Thoracic aorta (tissue), 2 donors: ENCODE measurements at places on chromosomes 7 and 10. TPM values are rescaled to one million over a fixed set of nuclear protein-coding genes. Genes with fewer than 3 reads are reported as not detected.

GRCh38 chr10:57457972-57458512 lies 809.7 kb downstream of the IPMK start:
- no peak for DNase-seq

Gene CABCOCO1
- not detected for total RNA-seq

DNA sequence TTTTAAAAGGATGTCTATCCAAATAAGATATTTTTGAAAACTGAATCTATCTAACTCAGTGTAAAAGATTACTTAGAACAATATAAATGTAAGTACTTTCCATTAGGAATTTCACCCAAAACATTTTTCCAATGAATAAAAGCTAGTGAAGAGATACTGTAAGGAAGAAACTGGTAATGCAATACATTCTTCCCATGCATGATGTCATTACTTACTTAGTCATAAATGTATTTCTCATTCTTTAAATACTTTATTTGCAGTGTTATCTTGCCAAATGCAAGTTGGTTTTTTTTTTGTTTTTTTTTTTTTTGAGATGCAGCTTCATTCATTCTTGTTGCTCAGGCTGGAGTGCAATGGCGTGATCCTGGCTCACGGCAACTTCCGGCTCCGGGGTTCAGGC lies 265.6 kb downstream of the PHF14 start:
- no peak for DNase-seq

DNA sequence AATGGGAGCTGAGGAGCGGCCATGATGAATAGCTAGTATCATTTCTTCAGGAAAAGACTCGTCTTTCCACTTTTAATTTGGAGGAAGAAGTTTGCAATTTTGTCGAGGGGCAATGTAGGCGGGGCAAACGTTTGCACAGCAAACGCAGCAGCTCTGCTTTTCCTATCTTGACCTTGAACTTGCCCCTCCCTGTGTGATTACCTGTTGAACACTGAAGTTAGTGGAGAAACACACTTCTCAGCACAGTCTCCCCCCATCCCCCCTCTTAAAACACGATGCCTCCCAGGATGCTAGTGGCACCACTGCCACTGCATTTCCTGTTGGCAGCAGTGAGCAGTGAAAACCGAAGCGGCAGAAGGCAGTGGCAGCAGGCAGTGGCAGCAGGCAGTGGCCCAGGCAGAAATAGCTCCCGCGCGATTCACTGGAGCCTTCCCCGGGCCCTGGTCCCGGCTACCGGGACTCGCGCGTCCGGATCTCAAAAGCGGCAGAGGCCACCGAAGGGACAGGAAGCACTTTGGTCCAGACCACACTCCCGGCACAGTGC lies at the start of gene EPDR1:
EPDR1 (plus strand) TSS at position 336 of the 544 bp plus-strand sequence. CDS start 300 bp downstream, outside the sequence.
- DNase-seq, result no peak

DNA sequence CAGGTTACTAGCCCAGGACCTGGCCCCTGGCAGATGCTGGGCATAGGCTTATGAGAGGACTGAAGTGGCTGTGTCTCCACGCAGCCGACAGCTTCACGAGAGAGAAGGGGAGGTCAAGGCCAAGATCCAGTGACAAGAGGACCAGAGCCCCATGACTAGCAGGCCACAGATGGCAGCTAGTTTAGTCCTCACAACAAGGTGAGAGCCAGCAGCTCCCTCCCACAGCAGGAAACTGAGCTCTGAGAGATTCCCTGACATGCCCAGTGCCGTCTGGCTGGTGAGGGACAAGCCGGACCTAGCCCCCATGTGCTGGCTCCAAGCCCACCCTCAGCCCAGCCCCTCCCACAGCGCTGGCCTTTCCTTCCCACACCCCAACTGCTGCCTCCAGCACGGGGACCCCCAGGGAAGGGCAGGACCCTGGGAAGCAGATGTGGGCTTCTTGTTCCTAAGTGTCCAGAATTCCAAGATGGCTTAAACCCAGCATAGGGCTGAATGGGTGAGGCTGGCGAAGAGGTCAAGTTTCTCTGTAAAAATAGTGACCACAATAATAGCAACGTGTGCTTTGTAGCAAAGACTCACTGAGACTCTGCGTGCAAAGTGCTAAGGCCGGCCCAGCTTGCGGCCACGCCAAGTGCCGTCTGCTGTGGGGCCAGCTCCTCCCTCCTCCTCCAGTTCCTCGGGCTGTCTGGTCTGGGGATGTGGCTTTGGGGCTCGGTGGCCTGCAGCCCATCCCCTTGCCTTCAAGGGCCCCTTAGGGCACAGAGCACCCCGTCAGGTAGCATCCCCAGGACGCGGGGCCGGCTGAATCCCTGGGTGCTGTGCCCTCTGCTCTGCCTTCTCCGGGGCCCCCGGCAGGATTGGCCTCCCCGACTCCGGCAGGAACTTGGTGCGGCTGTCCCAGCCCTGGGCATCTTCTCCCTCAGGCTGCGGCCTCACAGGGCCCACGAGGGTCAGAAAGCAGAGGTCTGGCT lies 7.8 kb upstream of the FAM20C start:
- DNase-seq, result no peak

Gene SLC18A2
- total RNA-seq, result 1.8 TPM

GRCh38 chr10:52653263-52653909 lies 119.2 kb downstream of the MBL2 start:
- no peak for DNase-seq

GRCh38 chr10:5457741-5458140 lies 41.6 kb downstream of the CALML5 start:
- DNase-seq, result no peak

DNA sequence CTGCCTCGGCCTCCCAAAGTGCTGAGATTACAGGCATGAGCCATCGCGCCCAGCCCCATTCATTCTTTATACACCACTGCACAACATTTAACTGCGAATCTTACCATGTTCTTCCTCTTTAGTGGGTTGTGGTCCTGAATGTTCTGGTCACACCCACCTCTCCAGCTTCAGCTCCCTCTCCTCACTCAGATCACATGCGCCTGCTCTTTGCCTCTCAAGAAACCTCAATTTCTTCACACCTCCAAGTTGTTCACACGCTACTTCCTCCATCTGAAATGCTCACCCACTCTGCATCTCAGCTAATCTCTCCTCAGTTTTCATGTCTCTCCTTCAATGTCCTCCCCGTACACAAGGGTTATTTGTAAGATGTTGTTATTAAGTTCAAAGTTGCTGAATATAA lies 2.4 kb upstream of the PRR15 start:
- DNase-seq, result no peak

GRCh38 chr7:28579571-28579970 lies 167.3 kb downstream of the CREB5 start:
- no peak for DNase-seq

- DNase-seq, result no peak
Observed at GRCh38 chr10:77264107-77264506, 373.5 kb downstream of the KCNMA1 start.

Gene FOXP2
- total RNA-seq, result 17.6 TPM

Gene ARID5B
- 60.7 TPM for total RNA-seq

Gene FAM25A
- total RNA-seq, result not detected

Gene OR2A5
- not detected for total RNA-seq

Gene DCLRE1C
- total RNA-seq, result 6.9 TPM

- DNase-seq, result no peak
Observed at GRCh38 chr10:104084482-104085142, 1.1 kb downstream of the COL17A1 start.

Gene CPEB3
- total RNA-seq, result 6.8 TPM

GRCh38 chr10:118961436-118961835 lies 68.1 kb upstream of the NANOS1 start:
- no peak for DNase-seq

Gene RAB19
- total RNA-seq, result not detected

GRCh38 chr10:79176052-79176501 lies 107.3 kb downstream of the ZMIZ1 start:
- no peak for DNase-seq

Gene SEMA3E
- total RNA-seq, result 3.4 TPM

DNA sequence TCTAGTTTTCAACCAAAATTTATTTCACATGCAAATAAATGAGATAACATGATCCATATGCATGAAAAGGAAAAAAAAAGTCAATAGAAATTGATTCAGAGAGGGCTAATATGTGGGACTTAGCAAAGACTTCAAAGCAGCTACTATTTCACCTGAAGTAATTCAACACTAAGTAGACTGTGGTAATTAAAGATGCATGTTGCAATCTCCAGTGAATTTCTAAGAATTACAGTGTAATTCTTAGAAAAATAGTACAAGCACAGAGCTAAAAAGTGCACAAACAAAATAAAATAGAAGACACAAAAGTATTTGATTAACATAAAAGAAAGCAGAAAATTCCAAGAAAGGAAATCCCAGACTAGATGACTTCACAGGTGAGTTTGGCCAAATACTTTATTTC lies 25.7 kb downstream of the GPR22 start:
- no peak for DNase-seq

Gene FBXO24
- not detected for total RNA-seq

GRCh38 chr7:22582863-22583622 lies 83.1 kb upstream of the STEAP1B start:
- DNase-seq, result no peak

- DNase-seq, result no peak
Observed at GRCh38 chr7:100888988-100889750, at the start of gene UFSP1. Gene UFSP1, minus strand, starts transcription at chr7:100889715. Its CDS starts 444 bp downstream, at chr7:100889271.

DNA sequence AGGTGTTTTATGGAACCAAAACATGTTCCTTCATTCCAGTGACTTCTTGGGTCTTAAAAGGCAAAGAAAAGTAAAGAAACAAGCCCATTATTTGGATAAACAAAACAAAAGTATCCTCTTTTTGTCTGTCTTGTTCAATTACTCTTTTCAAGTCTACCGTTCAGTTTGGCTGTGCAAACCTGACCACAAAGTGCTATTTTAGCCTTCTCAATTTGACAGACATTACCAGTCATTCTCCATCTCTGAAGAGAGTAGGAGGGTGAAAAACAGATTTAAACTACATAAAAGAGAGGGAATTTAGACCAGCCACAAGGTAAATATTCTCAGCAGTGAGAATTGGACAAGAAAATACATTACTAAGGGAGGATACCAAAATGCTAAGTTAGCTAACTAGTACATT lies 145.2 kb downstream of the GRM3 start:
- DNase-seq, result no peak

GRCh38 chr7:119046068-119046467 lies 821.6 kb downstream of the ANKRD7 start:
- no peak for DNase-seq

Gene CRHR2
- not detected for total RNA-seq

Gene OPN1SW
- not detected for total RNA-seq

GRCh38 chr7:82506208-82506607 lies 62.6 kb upstream of the CACNA2D1 start:
- DNase-seq, result no peak

GRCh38 chr10:71112138-71112785 lies 100.1 kb upstream of the UNC5B start:
- no peak for DNase-seq

GRCh38 chr7:49771427-49772176 lies 1.8 kb upstream of the VWC2 start:
- DNase-seq, result no peak

Gene HMX2
- not detected for total RNA-seq

DNA sequence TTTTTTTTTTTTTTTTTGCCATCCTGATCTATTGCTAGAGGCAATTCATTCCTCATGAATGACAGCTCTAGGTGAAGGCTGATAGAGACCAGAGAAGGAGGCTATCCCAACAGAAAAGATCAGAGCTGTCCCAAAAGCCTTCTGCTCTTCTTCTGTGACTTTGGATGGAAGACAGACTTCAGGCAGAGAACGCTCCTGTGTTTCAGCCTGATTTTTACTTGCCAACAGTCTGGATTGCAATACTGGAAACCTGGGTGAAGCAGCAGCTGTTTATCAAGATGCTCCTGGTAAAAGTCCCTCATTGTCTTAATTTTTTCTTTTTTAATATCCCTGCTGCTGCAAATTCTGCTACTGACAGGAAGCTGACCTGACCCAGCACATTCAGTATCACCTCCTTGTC lies 219.5 kb downstream of the CCDC3 start:
- no peak for DNase-seq

DNA sequence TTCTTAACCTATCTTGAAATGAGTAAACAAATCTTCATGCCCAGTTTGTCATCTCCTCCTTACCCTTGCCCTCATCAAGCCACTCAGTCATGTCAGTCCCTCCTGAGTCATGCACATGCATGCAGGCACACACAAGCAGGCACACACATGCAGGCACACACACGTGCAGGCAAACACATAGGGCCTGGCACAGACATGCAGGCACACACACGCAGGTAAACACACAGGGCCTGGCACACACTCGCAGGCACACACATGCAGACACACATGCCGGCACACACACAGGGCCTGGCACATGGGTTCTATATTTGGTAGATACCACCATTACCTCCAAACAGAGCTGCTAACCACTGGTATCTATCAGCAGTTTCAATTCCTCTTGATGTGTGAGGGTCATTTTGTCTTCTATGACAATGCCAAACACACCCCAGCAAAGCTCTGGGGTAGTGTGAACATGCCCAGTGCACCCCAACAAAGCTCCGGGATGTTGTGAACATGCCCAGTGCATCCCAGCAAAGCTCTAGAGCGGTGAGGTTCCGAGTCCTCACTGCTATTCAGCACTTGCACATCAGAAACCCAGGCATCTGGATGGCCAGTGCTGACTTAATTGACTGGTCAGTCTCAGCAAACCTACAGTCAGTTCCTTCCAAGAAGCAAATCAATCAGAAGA lies 563.8 kb downstream of the PTPRN2 start:
- DNase-seq, result no peak

GRCh38 chr10:30456266-30456665 lies 22.3 kb downstream of the MAP3K8 start:
- no peak for DNase-seq
